Activated naive CD4-positive, alpha-beta T cell treated with anti-CD3 and anti-CD28 coated beads, Interleukin-2, amount 50 U/mL, for 72 hours (primary cell): ENCODE measurements at places on chromosomes 6 and 20.

DNA sequence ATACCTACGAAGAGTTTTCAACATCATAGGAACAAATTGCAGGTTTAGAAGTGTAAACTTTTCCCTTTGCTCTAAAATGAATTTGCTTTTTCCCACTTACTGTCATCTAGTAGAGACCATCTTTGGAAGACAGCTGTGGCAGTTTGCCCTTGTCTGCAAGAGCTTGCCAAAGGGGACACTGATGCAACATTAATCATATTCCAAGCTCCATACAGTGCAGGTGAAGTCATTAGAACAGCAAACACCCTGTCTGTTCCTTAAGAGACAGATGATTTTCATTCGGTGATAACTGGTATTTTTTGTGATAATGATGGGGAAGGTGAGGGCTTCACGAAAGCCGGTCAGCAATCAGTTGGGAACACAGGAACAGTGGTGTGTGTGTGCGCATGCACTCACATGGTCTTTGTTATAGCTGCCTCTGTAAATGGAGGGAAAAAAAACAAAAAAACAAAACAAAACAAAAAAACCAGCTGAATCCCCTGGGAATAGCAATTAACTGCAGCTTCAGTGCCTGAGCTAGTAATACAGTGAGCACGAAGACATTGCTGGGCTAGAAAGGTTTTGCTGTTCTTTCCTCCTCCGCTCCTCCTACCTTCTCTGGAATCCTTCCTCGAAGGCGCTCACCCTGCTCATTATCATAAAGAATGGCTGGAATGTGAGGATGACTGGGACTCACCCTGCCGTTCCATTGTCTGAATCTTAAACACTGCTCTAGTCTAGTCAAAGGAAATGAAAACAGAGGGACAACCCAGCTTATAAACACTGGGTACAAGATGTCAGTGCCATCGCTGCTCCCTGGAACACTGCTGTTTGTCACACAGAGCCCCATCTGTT is 35.2 kb upstream of the KIF13A start:
- DNase-seq: no peak

- DNase-seq: no peak
These were observed 151.7 kb downstream of the TMEM200A start for GRCh38 chr6:130517444-130517931.

DNA sequence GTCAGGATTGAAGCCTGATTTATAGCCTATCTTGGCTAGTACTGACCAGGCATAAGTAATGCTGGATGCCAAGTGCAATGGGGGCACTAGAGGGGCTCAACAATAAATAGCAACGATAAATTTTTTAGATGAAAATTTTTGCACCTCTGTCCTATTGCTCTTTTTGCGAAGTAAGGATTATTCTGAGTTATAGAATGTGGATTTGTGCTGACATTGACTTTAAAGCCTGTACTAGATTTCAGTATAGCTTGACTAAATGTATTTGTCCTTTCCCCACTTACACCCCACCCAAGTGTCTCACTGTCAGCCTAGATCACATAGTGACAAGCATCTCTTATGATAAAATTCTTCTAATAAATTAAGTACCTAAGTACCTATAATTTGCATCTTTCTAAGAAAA is 757.0 kb downstream of the GRIK2 start:
- DNase-seq: no peak

- DNase-seq: no peak
These were observed 731.4 kb upstream of the CITED2 start for GRCh38 chr6:140105857-140106256.

DNA sequence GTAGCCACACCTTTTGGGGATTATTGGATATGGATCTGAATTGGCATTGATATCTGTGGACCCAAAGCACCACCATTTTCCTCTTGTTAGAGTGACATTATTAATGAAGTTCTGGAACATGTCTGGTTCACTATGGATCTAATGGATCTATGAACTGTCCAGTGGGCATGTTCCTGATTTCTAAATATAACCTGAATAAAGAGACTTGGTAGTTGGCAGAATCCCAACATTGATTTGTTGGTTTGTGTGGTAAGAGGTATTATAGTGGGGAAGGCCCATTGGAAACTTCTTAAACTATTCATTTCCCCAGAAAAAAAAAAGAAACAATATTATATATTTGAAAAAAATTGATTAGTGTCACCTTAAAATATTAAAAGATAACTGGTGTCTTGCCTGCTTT is 312.6 kb downstream of the HTR1B start:
- no peak for DNase-seq

DNA sequence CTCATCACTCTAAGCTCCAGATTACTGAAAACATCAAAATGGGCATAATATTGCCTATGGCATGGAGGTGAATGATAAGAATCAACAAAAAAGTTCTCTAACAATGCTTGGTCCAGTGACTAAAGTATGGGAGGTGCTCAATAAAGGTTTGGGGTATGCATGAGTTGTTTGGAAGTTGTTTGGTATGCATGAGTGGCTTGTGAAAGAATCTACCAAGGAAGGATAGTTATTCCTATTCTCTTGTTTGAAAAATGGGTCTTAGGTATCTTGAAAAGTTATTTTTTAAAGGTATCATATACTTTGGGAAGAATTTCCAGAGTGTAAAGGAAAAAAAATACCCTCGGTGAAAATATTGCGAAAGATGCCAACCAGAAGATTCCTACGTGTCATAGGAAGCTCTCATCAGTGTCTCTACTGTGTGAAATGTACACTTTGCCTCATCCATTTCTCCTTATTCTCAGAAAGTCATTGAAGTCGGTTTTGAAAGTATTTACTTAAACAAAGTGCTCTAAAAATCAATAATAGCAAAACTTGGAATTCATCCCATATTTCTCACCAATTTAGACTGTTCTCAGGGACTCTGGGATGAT is 449.8 kb downstream of the ADGRB3 start:
- no peak for DNase-seq

- no peak for DNase-seq
These were observed 92.6 kb upstream of the PREP start for GRCh38 chr6:105495515-105495914.

GRCh38 chr20:20253744-20254330 is 114.1 kb upstream of the INSM1 start:
- no peak for DNase-seq

- DNase-seq: no peak
These were observed 97.8 kb downstream of the GMPR start for GRCh38 chr6:16336056-16336818.

DNA sequence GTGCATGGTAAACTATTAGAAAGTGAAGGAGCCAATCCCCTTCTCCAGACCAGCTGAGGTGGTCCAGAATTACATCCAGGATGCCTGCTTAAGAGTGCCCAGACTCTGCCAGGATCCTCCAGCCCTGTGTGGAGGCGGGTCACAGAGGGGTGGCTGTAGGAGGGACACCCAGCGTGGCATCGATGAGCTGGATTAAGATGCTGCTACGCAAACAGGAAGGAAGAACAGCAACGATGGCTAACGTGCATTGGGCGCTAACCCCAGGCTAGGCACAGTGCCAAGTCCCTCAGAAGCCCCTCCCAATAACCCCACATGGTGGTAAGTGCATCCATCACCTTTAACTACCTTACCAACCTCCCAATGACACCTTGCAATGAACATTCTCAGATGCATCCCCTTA is 63.9 kb upstream of the MRPS10 start:
- DNase-seq: no peak
